Stimulated activated CD4-positive, alpha-beta T cell treated with anti-CD3 and anti-CD28 coated beads, Interleukin-4, amount 100 ng/mL, for 1 hour (primary cell): ENCODE measurements at places on chromosomes 2 and 18.

GRCh38 chr2:216516730-216517350 lies 18.2 kb downstream of the RPL37A start:
- no peak for DNase-seq

GRCh38 chr2:207054521-207054920 lies 111.2 kb downstream of the KLF7 start:
- DNase-seq: no peak

DNA sequence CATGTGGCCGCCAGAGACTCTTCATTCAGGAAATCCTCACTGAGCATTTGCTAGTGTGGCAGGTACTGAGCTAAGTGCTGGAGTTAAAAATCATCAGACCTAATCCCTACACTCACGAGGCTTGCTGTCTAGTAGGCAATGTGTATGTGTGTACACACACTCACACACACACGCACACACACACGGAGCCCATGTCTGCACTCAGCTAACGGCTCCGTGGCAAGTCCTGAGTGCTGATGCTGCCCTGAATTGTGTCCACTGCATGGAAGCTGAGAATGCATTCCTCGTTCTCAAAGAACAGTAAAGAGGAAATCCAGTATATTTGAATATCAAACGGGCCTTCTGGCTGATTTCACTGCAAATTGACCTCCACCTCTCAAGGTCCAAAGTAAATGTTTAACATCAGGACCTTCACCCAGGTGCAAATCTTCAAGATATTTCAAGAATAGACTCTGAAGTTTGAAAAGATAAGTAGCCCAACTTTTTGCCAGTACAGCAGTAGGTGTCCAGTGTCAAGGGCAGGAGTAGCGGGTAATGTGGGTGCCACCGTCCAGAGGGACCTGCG lies 136.1 kb upstream of the TTC39C start:
- no peak for DNase-seq

DNA sequence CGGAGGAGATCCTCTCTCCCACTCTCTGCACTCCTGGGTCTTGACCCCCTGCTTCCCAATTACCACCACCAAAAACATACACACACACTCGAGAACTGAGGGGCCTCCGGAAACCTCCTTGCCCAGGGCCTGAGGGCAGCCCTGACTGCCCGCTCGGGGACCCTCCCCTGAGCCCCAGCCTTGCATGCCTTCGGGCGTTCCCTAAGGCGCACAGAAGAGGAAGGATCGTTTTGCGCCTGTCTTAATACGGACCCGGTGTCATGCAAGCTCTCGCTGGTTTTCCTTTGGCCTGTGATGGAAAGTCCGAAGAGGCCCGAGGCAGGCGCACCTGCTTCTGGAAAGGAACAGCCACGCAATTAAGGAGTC lies 19.8 kb downstream of the POU3F3 start:
- no peak for DNase-seq

- no peak for DNase-seq
Observed at GRCh38 chr2:27041752-27042151, 9.0 kb downstream of the TMEM214 start.

- DNase-seq: no peak
Observed at GRCh38 chr18:22169011-22169888, at the start of gene GATA6. TSS of gene GATA6 (plus strand) at chr18:22169589. CDS start at chr18:22171145, 1,556 bp downstream.

DNA sequence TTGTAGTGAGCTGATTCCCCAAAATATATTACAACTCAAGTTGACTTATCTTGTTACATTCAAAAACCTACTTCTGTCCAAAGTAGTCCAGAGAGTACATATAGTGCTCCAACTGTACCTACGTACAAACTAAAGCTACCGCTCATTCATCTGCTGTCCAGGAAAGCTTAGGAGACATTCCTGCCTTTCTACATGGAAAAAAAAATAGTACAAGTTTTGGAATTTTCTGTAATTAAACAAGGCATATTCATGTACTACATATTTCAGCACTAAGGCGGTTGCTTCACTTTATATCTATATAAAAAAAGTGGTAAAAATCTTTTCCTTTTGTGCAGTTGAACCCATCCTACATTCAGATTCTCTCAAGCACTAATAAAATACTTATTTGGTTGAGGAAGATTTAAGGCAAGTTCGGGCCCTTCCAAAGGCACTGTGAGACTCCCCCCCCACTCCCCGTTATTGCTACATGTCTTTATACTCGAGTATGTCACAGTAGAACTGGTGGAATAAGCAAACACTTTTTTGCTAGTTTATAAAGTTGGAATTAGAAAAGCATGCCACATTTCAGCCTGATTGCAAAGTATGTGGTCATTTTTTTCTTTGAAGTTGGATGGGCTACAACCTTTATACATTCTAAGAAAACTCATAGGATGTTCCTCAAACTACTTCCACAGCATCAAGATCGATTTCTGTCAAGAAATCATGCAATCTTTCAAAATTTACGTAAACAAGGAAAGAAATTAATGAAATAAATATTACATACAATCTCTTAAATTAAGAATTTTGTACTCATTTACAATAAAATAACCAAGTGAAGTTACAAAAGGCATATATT lies 3.7 kb downstream of the ZFP36L2 start:
- no peak for DNase-seq

- DNase-seq: no peak
Observed at GRCh38 chr18:50183556-50183955, 11.4 kb downstream of the MYO5B start.

GRCh38 chr18:37965572-37965970 lies 400.0 kb upstream of the CELF4 start:
- DNase-seq: no peak

- DNase-seq: no peak
Observed at GRCh38 chr2:75709297-75709696, 1.4 kb downstream of the GCFC2 start.

- DNase-seq: no peak
Observed at GRCh38 chr2:37394263-37394662, 49.8 kb downstream of the QPCT start.

DNA sequence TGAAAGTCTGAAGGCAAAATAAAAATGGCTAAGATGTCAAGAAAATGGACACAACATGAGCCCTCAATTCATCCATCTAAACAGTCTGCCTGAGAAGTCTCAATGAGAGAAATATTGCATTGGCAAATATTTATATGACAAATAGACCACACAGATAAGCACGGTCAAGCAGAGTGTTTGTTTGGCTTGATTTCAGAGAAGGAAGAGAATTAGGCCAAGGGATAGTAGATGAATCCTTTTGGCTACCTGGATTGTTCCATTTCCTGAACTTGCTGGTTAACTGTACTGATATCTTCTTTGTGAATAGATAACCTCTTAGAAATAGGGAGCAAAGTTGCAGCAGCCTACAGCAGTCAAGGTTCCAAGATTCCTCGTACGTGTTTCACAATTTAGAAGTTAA lies 129.6 kb downstream of the RBMS1 start:
- DNase-seq: no peak

DNA sequence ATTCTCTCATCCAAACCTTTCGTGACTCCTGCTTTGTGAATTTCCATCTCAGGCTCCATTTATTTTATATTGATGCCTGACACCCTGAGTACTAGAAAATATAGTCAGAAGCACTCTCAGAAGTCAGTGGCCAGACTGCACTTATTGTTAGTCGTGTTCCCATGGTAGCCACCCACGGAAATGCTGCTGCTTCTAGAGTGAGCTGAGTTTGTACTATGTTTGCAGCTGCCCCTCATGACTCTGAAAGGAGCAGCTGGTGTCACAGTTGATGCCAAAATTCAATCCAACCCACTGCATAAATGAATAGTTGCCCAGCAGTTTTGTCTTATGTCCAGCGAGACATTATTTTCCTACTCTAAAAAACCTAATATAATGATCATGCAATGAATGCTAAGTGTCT lies 265.2 kb upstream of the SPHKAP start:
- no peak for DNase-seq

GRCh38 chr18:5508821-5509220 lies 35.0 kb downstream of the EPB41L3 start:
- no peak for DNase-seq

- no peak for DNase-seq
Observed at GRCh38 chr2:88561646-88562388, 65.4 kb downstream of the EIF2AK3 start.

DNA sequence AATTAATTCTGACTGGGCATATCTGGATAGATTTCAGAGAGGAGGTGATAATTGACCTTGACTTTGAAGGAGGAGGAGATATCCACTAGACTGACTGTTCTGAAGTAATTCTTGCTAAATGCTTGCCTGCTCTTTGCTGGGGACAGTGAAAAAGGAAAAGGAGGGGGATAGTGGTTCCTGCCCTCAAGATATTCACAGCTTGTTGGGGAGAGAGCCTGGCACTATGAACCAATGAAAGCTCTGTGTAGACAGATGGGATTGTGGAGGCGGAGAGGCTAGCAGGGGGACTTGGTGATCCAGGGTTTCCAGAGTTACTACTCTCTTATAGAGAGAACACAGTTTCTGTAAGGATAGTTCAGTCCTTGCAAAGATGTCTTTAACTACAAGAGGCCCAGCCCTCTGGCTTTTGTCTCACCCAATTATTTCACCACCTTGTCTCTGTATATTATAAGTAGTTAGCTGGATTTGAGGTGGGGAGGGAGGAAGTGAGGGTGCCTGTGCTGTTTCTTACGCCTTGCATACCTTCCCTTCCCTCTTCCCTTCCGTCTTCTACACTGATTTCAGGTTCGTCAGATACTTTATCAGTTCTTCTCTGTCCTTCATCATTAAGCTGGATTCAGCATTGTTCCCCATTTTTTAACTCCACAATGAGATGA lies 190.4 kb downstream of the PRKCE start:
- no peak for DNase-seq

DNA sequence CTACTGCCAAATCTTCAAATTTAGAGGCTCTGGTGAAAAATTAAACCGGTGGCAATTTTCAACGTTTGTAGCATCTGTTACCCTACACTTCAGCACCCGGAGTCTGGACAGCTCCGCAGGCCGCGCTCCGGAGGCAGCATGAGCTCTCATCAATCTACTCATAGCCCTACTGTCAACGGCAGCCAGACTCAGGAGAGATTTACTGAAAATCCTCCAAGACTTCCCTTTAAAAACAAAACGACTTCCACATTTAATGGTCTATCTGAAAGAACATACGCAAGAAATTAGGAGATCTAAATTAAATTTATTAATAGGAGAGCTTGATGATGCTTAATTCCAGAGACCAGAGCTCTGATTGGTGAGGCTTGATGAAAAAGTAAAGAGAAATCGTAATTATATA lies 970 bp upstream of the ADCYAP1 start:
- peak; percentile 48 for DNase-seq

DNA sequence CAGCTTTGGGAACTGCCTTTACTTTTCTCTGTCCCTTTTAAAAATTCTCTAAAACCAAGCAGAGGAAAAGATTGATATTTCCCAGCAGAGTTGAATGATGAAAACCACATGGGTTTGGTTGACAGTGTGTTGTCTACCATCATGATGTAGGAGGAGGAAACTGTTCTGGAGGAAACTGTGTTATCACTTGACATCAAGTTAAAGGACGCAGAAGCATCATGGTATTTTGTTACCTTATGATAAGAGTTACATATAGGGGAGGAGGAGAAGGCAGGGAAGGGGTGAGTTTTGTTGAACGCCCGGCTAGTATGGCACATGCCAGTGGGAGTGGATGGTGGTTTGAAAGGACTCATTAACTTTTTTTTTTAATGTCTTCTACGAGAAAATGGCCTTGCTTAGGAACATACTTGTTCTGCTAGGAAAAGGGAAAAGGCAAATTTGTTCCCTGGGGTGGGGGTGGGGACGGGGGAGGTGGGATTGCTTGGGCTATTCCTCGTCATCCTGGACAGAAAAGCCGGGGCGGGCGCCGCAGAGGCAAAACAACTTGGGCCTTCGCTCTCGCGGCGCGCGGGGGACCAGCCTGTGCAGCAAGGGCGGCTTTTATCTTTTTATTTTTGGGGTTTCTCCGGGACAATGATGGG lies 766 bp downstream of the TMEM17 start:
- no peak for DNase-seq

DNA sequence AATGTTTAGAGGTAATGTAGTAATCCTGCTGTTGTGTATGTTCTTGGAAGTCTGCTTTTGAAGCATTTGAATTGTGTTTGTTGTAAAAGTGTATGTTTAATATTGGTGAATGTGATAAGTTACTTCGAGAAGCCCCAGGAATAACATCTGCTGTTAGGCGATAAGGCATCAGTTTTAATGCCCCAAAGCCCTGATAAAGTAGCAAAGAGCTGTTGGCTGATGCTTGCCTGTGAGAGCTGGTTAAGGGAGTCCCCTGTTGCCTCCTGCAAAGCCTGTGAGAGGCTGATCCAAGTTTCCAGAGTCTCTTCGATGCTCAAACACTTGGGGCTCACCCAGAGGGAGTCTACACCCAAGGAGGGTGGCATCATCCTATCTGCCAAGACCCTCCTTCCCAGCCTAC lies 110.3 kb downstream of the RNF152 start:
- no peak for DNase-seq

GRCh38 chr18:56789004-56789888 lies 138.1 kb downstream of the WDR7 start:
- DNase-seq: peak; percentile 9
